ENCODE measurements at places on chromosomes 12 and 14.

DNA sequence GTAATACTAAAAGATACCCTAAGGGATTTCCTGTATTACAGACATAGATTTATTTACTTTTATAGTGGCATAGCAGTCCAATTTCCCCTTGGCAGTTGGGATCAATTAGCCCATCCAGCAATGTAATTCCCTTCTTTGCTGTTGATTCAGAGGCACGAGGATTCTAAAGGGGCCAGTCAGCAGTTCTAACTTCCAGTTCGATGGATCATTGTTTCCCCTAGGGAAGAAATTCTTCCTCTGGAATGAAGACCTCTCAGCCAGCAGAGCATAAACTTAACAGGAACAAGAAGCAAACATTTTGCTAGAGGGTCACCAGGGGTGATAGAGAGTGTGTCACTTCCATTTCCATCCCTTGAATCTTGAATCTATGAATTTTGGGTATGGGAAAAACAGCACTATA lies 395.7 kb upstream of the NOVA1 start:
- no peak overlapping the region for H3K4me3 ChIP-seq
- no peaks in the 10 kb centered on the region for H3K27me3 ChIP-seq
- DNase-seq: no peak
- H3K36me3 ChIP-seq: no peaks in the 10 kb centered on the region

- H3K27me3 ChIP-seq: no peaks in the 10 kb centered on the region
- no peaks in the 10 kb centered on the region for H3K36me3 ChIP-seq
- no peaks in the 10 kb centered on the region for H3K4me1 ChIP-seq
- H3K4me3 ChIP-seq: no peak overlapping the region
- H3K27ac ChIP-seq: no peak overlapping the region
- DNase-seq: no peak
Measured at GRCh38 chr14:97282210-97283004, 485.2 kb downstream of the VRK1 start.

DNA sequence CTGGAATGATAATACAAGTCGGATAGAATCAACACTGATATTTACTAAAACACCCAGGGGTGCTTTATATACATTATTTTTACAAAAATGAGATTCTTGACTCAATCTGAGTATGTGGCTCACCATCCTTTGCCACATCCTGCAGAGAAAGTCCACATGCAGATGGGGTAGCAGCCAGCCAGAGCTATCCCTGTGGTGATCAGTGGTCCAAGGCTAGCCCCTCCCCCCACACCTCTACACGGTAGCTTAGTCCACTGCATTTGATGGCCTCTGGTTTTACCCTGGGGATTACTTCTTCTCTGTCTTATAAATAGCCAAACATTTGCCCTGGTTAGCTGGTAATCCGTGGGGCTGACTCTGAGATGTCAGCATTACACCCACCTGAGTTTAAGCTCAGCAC lies 28.1 kb upstream of the TTC7B start:
- no peak overlapping the region for H3K27ac ChIP-seq
- H3K27me3 ChIP-seq: no peaks in the 10 kb centered on the region
- H3K36me3 ChIP-seq: no peaks in the 10 kb centered on the region
- no peak overlapping the region for H3K4me3 ChIP-seq
- DNase-seq: no peak

GRCh38 chr12:47990351-47991105 lies 13.7 kb downstream of the COL2A1 start:
- H3K4me1 ChIP-seq: no peaks in the 10 kb centered on the region
- no peak for DNase-seq
- no peak overlapping the region for H3K4me3 ChIP-seq
- H3K27ac ChIP-seq: no peak overlapping the region

DNA sequence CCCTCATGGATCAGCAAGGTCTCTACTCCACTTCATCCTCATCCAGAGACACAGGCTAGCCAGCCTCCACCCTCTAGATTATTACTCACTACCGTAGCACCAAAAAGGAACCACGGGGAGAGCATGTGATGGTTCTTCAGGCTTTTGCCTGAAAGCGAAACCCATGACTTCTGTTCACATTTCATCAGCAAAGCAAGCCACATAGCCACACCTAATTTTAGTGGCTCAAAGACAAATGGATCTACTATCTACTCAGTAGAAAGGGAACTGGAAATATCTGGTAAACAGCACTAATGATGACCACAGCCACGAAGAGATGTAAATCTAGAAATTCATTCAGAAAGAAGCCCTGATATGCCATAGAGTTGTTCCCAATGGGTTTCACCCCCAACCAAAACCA lies 51.4 kb downstream of the VCPKMT start:
- H3K27ac ChIP-seq: no peak overlapping the region
- no peaks in the 10 kb centered on the region for H3K4me1 ChIP-seq
- no peak for DNase-seq
- H3K36me3 ChIP-seq: no peaks in the 10 kb centered on the region

All from thyroid gland (tissue), 4 donors.